ENCODE measurements at places on chromosomes 2 and 18.

DNA sequence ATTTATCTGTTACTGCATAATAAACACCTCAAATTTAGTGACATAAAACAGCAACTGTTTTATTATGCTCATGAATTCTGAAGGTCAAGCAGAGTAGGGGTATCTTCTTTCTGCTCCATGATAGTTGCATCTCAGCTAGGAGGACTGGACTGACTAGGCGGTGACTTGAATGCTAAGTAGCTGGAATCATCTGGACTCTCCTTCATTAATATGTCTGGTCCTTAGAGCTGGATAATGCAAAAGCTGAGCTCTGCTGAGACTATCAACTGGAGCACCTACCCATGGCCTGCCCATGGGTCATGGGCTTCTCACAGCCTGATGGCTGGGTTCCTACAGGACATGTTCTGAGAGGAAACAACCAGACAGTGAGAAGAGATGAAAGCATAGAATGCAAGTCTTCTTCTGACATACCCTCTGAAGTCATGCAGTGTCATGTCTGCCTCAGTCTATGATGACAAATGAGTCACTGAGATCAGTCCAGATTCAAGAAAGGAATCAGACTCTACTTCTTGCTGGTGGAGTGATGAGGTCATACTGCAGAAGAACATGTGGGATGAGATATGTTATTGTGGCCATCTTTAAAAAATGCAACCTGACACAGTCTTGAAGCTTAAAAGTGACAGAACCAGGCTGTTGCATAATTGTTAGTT is 174.2 kb upstream of the OSR1 start:
- no peak for DNase-seq

- DNase-seq, result no peak
Measured at GRCh38 chr2:98387478-98387877, 41.2 kb downstream of the CNGA3 start.

GRCh38 chr2:206693399-206694137 is 24.6 kb downstream of the DYTN start:
- peak; percentile 67 for DNase-seq

GRCh38 chr2:96524482-96525210 is 11.9 kb upstream of the ARID5A start:
- DNase-seq, result no peak

- no peak for DNase-seq
Measured at GRCh38 chr2:2238726-2239269, 92.3 kb downstream of the MYT1L start.

DNA sequence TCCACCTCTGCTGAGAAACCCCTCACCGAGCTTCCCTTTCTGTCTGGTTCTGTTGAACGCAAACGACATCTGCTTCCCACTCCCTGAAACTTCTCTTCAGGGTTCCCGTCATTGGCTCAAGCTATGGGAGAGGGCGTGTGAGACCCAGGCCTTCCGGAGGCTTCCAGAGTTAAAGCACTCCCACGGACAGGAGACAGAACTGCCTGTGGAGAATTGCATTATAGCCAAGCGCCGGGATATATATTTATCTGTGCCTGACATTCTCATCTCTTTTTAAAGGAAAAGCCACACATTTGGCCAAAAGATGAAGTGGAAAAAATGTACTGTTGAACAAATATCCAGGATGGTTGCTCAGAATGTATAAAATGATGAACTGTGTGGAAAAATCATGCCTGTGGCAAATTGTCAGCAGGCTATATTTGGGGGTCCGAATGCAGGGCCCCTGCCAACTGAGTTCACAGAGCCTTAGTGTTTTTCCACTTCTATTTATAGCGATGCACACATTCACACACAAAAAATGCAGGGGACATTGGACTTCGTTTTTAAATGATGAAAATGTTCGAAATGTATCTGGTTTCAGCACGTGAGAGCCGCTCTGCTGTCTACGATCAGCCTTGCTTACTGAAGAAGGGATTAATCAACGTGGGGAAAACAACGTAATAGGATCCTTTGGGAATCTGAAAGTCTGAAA is 59.5 kb downstream of the E2F6 start:
- peak; percentile 18 for DNase-seq

DNA sequence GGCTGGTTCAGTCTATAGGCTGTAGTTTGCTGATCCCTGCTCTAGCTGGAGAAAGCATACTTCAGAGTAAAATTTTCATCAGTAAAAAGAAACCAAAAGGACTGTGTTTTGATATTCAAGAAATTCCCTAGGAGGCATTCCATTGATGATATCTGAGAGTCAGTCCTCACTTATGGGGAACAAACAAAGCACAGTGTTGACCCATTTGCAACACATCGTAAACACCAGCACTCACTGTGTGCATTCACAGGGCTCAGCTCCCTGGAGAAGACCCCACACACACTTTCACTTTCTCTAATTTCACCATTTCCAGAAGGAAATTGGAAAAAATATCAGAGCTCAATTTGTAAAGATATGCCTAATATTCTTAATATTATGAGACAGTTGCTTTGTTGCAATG is 147.1 kb downstream of the PIEZO2 start:
- no peak for DNase-seq

DNA sequence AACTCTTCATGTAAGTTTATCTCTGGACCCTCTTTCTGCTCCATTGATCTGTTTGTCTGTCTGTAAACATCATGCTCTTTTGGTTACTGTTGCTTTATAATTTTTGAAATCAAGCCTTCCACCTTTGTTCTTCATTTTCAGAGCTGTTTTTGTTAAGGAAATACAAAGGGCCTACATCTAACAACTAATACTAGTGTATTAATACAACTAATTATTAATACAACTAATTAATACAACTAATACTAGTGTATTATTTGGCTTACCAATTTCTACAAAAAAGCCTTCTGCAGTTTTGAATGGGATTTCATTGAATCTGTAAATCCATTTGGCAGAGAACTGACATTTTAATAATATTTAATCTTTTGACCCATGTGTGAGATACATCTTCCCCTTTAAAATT is 66.7 kb downstream of the ATP9B start:
- DNase-seq, result no peak

GRCh38 chr2:118698564-118698963 is 148.9 kb downstream of the EN1 start:
- no peak for DNase-seq

- no peak for DNase-seq
Measured at GRCh38 chr2:133080822-133081221, 410.8 kb upstream of the LYPD1 start.

- no peak for DNase-seq
Measured at GRCh38 chr2:37671816-37672103, 318 bp upstream of the CDC42EP3 start.

DNA sequence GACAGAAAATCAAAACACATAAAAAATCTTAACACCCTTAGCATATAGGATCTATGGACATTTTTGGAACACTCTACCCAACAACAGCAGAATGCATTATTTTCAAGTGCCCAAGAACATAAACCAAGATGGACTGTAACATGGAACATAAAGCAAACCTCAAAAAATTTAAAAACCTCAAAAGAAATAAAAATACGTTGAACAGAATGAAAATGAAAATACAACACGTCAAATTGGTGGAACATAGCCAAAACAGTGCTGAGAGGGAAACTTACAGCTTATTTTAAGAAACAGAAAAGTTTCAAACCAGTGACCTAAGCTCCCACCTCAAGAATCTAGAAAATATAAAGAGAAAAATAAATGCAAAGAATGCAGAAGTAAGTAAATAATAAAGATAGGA is 58.3 kb upstream of the BCL2L11 start:
- no peak for DNase-seq

DNA sequence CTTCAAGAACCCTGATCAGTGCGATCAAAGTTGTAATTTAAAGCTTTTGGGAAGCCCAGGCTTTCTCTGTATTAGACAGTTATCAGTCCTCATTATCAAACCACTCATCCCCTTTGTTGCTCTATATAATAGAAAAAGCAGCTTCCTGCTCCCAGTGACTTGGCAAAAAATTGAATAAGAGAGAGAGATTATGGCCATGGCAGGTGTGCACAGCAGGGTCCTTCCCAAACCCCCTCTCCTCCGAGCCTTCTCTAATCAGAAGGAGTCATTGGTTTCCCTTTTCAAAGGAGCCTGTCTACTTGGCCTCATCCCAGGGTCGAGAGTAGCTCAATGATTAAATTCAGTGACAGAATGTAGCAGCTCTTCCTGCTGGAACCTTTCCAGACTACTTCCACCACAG is 81.5 kb downstream of the SEMA4F start:
- DNase-seq, result no peak

DNA sequence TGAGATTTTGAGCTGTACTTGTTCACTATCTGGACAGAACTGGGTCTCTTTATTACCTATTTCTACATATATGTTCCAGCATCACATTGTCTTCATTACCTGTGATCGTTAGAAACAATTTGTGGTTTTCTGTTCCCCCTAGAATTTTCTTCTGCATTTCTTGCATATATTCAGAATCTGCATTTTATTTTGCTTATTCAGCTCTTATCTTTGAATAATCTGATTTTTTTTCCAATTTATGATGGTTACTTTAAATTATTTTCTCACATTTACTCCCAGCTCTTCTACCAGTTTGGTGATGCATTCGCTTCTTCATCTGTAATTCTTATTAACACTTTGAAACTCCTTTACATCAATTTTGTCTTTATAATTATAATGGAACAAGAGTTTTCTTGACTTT is 55.1 kb downstream of the LYPD6B start:
- DNase-seq, result no peak

GRCh38 chr2:233367586-233367985 is 13.3 kb downstream of the DGKD start:
- DNase-seq, result no peak

DNA sequence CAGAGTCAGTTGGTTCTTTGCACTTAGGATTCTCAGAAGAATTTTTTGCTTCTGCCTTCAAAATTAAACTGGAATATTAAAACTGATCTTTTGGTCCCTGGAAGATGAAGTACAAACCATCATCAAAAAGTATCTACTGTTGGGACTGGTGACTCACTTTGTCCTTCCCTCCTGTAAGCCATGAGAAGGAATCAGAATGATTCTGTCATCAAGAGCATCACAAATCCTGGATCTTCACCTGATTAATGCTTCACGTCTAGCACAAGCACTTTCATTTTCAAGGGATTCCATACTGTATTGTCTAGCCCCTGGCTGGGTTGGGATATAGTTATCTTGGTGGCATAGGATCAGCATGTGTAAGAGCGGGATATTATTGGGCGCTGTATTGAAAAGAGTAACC is 69.3 kb upstream of the CYP1B1 start:
- no peak for DNase-seq

DNA sequence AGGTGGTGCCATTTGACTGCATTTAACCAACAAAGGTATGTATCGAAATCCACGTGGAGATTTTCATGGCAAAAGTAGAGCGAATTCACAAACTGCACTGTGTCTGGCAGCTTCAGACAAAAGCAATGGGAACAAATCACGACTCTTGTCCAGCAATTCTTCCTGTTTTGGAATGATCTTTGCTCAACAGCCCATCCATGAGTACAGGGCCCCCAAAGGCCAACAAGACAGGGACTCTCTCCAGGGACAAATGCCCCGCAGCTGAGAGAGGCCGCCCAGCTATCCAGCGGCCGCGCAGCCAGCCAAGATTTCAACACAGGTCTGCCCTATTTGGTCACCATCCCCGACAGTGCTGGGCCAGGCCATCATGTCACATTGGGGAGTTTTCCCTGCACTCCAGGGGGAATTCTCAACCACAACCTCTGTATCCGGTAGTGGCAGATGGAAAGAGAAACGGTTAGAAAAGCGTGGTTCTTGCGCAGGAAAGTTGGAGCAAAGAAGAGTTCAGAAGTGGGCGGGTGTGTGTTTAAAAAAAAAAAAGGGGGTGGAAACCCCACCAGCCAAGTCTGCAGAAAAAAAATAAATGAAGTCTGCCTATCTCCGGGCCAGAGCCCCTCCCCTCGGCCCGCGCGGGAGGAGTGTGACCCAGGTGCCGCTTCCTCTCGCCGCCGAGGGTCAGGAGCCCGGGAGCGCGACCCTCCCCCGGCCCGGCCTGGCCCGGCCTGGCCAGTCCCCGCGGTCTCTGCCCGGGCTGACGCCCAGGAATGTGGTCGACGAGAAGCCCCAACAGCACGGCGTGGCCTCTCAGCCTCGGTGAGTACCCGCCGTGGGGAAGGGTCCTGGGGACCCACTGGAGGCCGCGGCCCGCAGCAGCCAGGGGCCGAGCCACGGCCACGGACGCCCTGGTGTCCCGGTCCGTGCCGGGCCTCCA is at the start of gene GYPC:
GYPC (plus strand) TSS at position 659 of the 931 bp plus-strand sequence; CDS start at position 765, 106 bp downstream.
- peak; percentile 85 for DNase-seq

DNA sequence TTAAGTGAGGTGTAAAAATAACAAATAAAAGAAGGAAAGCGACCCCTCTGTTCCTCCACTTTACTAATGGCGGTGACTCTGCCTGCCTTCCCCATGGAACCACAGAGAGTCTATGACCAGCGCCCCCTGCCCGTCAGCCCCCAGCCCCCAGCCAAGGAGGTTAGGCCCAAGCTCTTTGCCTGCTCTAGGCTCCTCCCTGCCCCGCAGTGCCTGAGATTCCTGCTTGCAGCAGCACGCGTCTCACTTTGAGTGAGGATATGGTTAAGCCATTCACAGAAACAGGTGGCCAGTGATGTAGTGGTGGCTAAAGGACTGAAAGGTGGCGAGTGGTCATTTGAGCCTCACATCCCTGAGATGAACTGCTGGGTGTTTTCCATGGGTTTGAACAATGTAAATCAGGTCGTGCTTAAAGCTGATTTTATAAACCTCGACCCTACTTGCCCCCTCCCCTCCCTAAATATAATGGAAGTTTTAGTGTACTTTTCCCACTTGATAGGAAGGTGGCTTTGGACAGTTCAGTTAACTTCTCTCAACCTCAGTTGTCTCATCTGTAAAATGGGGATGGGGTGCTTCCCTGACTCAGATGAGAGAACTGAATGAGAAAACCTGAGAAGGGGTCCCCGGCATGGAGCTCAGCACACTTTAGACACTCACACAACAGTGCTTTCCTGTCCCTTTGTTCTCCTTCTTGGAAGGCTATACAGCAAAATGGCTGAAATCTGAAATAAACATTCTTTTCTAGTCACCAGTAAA is 46.5 kb downstream of the IL1RL2 start:
- DNase-seq, result no peak

DNA sequence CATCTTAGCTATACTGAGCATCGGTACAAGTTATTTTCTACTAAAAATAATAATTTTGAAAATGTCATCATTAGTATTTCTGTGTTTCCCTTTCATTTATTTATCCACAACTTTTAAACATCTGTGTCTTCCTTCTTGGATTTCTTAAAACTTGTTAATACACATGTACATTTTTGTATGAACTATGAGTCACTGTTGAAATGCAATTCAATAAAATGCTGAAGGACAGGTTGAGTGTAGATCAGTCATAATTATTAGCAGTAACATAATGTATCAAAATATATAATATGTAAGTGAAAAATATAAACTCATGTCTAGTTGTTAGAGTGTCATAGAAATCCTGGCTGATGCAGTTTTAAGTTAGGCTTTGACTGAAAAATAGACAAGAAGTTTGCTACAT is 115.9 kb downstream of the MEIS1 start:
- DNase-seq, result no peak

- DNase-seq, result no peak
Measured at GRCh38 chr18:46642561-46642960, 14.5 kb downstream of the LOXHD1 start.

- peak; percentile 15 for DNase-seq
Measured at GRCh38 chr2:181814057-181814491, 77.5 kb upstream of the ITPRID2 start.

GRCh38 chr2:75949385-75950030 is 238.8 kb upstream of the GCFC2 start:
- no peak for DNase-seq

All from AG20443 (cell line).